ENCODE measurements at places on chromosomes 2 and 18.

DNA sequence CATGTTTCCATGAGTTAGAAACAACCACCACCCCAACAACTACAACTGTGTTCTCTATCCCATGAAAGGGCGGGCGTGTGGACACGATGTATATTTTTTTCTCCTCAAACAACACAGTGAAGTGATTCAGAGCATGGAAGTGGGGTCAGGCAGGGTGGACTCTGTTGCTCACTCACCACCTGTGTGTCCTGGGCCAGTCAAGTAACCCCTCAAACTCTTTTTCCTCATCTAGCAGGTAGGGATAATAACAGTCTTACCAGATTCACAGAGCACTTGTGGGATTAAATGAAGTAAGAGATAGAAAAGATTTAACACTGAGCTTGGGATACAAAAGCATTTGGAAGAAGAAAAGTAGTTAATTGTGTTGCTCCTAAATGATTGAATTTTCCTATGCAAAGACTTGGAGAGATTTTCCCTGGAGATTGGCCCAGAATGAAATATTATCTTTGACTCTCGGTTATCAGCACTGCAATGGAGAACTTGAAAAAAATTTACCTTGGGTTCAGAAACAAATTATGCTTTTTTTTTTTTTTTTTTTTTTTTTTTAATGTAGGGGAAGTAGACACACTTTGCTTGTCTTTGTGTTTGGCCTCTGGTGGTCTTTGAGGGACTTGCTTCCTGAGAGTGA lies 161.9 kb upstream of the EPAS1 start:
- no peak for DNase-seq

DNA sequence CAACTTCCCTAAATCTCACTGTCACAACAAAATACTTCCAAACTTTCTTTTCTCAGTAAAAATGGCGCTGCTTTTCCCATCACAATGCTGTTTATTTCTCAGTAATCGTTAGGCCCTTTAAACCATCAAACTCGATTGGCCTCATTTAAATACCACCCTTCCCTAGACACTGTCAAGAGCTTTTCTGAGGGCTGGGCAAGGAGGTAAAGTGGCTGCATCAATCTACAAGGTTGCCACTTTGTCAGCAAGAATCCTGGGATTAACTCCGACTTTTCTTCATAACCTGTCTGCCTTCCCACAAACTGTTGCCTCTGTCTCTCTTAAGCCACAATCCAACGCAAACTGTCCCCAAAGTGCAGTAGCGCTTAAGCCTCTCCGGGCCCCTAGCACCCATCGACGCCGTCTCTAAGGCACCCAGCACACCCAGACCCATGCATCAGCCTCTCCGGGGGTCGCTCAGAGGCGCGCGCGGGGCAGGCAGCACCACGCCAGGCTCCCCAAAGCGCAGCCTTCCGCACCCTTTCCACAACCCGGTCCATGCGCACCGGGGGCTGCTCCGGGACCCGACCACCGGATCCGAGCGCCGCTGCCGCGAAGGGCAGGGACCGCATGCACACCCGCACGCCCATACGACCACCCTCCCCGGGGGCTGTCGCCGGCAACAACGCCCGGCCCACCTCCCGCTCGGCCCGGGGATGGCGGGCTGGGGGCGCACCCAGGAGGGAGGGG lies 683 bp downstream of the MBOAT2 start:
- DNase-seq: no peak

DNA sequence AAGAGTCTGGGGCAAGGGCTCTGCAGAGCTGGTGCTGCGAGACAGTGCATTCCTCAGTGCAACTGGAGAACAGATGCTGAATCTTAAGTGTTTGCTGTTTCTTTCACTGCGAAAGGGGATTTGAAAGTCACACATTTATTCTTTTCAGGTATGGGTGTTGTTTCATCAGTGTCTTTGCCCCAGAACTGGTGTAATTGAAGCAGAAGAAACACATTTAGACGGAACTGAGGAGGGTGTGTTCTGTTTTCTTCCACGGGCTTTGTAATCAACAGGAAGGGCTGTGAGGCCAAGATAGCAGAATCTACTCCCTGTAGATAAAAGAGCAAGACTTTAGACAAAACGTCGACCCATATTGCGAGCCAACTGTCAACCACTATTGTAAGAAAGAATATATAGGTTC lies 151.9 kb downstream of the EPHA4 start:
- DNase-seq: no peak

DNA sequence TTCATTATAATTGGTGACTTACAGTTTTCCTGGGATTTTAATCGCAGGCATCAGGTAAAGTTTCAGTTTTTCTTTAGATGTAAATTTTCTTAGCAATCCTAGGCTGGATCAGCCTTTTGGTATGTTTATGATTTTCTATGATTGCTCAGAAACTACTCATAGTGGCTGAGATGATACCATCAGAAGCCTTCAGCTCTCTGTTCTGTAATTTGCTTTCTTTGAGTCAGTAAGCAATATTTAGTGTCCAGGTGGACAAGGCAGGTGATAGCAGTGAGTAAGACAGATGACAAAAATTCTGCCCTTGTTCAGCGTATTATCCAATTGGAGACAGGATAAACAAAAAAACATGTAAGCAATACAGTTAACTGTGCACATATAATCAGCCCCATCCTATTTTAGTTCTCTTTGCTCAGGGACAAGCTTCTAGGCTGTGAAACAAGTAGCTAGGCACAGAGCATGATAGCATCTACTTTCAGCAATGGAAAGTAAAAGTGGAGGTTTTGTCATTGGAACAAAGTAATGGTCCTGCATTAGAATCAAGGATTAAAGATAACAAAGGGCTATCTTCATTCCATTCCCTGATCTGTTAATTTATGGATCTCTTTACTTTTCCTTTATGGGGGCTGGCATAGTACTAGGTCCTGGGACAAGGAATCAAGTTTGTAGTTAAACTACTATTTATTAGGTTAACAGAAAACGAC lies 100.8 kb downstream of the EPC2 start:
- DNase-seq: no peak

DNA sequence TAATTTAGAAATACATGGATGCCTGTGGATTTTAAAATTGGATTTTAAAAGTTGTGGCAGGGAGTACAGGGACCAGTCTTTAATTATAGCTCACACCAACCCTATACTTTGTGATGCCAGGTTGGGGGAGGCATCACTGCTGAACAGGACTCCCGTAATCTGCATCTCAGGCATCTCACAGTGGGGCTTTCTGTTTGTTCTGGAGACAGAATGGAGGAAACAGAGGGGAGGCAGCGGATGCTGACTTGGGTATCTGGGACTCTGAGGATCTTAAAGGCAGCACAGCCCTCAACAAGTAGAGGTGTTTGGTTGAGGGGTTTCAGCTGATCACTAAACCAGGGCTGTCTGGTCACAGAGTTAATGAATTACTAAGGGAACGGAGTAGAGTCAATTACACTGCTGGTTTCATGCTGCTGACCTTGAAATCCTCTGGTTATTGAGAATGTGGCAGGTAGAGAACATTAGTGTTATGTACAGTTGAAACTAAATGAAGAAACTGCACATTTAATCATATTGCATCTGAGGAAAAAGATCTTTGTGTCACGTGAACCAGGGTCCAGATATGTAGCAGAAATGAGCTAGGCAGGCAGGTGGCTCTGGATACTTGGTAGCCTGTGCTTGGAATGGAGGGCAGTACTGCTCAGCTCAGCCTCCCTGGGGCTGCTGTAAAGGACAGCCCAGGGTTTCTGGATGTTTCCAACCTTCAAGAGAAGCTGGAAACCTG lies 40.3 kb downstream of the FHOD3 start:
- no peak for DNase-seq

- DNase-seq: no peak
These were observed 69.3 kb upstream of the CHN1 start for GRCh38 chr2:175074478-175074877.

GRCh38 chr18:27843783-27844777 lies 332.9 kb downstream of the CDH2 start:
- DNase-seq: no peak

GRCh38 chr2:10120877-10121574 lies 1.5 kb upstream of the RRM2 start:
- DNase-seq: no peak

- DNase-seq: peak; percentile 56
These were observed 2.1 kb upstream of the CXCR1 start for GRCh38 chr2:218168635-218169462.

DNA sequence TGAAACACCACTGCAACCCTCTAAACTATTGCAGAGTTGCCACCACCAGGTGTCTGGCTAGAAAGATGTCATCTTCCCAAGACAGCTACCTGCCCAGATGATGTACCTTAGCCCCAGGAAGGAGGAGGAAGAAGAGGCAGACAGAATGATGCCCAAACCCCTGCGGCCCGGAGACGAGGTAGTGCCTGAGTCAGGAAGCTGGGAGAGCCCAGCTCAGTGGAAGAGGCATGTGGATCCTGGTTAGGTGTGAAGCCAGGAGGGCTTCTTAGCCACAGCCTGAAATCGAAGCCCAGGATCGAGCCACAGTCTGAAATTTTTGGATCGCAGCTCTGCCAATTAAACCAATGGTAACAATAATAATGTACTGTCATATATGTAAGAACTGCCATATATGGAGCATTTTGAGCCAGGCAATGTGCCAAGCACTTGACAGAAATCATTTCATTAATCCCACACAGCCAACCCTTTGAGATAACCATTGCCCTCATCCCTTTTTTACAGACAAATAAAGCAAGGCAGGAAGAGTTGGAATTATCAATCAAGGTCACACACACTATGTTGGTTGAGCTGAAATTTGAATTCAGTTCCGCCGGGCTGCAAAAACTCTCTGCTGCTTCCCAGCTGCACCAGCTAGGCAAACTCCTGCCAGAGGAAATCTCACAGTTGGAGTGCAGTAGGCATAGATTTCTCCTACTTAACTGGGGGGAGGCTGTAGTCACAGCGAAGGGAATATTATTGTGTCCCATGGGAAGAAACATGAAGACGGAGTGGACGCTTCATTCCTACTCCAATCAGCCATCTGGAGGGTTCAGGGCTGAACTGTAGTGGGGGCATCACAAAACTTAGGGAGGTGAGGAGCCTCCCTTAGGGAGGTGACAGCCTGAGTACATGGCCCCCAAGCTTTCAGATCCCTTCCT lies 19.4 kb upstream of the CYP1B1 start:
- DNase-seq: no peak

DNA sequence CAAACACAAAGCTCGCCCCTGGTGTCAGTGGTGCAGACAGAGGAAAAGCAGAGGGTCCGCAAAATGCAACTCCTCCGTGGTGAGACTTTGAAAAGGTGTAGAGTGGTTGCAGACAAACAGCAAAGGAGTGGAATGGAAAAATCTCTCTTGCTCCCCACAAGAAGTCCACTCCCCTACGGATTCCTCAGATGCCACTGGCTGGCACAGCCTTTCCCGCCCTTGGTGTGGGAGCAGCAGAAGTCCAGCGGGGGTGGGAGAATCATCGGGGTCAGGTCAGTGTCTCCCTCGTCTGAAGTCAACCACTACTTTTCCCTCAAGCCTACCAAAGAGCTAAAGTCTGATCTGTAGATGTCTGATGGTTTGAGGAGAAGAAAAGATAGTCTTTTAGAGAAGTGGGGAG lies 22.3 kb upstream of the B3GNT7 start:
- no peak for DNase-seq

DNA sequence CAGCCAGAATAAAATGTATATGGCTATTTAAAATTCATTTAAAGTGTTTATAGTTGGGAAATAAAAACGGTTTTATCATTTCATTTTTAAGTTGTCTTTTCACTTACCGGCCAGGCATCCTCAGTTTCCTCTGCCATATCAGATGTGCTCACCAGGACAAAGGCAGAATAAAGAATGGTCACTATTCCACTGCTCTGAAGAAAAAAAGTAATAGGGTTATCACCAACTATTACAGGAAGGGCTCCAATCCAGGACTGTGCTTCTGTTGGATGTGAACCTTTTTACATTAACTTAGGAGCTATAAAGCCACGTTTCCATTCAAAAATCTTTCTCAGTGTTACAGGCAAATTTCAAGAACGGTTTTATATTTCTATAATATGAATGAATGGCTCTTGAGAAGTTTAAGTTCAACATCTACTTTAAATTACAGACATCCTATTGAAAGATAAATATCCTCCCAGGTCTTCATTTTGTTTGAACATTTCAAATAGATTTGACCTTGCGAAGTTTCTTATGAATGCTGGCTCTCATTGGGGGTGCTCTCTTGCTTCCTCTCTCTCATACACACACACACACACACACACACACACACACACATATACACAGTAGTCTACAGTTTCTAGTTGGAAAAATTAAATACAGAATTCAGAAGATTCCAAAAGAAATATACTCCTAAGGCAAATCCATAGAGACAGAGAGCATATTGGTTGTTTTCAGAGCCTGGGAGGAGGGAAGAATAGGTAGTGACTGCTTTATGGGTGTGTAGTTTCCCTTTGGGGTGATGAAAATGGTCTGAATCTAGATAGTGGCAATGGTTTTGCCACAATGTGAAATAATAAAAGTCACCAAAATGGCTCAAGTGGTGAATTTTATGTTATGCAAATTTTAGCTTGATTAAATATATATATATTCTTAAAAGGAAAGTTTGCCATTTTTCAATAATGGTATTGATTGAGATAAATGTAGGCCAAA lies 2.9 kb upstream of the SLC40A1 start:
- no peak for DNase-seq

DNA sequence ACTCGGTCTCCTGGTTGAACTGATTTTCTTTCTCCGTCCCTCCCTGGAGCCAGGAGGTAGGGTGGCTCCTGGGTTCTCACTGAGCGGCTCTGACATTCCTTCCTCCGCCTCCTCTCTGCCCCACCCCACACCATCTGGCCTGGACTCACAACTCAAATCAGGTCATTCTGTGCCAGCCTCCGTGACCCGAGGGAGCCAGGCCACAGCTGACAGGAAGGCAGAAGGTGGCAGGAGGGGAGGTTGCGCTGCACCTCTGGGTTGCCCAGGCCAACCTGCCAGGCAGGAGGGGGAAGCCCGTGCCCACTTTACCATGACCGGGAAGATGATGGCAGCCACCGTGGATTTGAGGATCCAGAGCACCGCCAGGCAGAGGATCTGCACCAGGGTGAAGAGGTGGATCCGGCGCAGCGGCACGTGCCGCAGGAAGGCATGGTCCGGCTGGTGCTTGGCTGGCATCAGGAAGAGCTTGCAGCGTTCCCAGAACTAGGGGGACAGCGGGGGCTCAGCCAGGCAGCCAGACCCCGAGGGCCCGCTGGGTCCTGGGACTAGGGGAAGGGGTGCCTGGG lies 28.3 kb downstream of the MTHFD2 start:
- DNase-seq: no peak

GRCh38 chr18:79657342-79657996 lies 22.1 kb upstream of the CTDP1 start:
- no peak for DNase-seq

DNA sequence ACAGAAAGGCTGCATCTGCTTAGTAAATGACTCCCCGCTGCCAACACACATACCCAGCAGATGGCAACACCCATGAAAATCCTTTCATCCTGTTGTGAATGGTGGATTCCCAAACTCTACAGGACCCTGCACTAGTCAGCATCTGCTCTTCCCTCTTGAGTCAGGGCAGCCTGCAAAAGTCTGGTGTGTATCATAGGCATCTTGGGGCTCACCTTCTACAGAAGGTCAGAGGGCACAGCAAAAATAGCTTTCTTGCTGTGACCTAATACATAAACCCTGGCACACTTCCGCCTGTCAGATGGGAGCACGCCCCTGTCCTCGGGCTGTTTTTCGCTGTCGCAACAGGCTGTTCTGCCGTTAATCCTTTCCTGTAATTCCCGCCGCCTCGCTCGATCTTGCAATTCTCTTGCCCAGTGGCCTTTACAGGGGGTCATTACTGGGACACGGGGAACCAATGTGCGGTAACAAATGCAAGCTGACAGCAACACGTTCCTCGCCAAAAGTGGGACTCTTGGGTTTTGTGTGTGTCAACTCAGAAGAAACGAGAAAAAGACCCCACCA lies 19.9 kb upstream of the SCYGR1 start:
- DNase-seq: peak; percentile 98

Data from CD14-positive monocyte (primary cell).